ENCODE measurements at places on chromosomes 2 and 18.

- no peak for DNase-seq
Observed at GRCh38 chr18:46820863-46821262, 64.0 kb upstream of the ST8SIA5 start.

GRCh38 chr2:218962859-218963492 lies 3.5 kb downstream of the CDK5R2 start:
- DNase-seq, result no peak

- no peak for DNase-seq
Observed at GRCh38 chr2:98134172-98135005, 47.4 kb downstream of the VWA3B start.

DNA sequence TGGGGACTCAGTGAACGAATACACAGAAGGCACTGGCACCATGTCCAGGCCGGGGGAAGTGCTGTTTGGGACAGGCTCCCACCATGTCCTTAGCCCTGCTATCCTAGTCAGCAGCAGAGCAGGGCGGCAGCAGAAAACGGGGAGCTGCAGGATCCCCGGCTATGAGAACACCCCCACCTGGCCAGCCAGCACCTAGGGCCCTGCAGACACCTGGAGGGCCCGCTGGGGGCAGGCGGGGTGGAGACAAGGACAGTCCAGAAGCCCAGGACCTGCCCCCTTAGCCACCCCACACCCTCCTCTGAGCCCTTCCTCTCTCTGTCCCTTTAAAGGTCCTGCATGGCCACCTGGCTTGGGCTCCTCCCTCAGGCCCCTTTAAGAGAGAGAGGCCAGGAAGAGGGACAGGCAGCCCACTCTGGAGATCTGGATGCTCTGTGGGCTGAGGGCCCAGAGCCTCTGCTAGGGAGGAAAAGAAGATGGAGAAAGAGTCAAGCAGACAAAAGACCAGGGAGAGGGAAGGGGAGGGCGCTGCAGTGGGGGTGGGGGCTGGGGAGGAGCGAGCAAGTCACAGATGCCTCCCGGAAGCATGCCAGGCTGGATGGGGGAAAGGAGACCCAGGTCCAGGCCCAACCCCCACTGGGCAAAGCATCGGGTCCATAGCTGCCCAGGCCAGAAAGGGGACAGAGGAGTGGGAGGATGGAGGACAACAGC lies 48.6 kb downstream of the BIN1 start:
- no peak for DNase-seq

- no peak for DNase-seq
Observed at GRCh38 chr18:74453016-74453566, 4.0 kb downstream of the DIPK1C start.

DNA sequence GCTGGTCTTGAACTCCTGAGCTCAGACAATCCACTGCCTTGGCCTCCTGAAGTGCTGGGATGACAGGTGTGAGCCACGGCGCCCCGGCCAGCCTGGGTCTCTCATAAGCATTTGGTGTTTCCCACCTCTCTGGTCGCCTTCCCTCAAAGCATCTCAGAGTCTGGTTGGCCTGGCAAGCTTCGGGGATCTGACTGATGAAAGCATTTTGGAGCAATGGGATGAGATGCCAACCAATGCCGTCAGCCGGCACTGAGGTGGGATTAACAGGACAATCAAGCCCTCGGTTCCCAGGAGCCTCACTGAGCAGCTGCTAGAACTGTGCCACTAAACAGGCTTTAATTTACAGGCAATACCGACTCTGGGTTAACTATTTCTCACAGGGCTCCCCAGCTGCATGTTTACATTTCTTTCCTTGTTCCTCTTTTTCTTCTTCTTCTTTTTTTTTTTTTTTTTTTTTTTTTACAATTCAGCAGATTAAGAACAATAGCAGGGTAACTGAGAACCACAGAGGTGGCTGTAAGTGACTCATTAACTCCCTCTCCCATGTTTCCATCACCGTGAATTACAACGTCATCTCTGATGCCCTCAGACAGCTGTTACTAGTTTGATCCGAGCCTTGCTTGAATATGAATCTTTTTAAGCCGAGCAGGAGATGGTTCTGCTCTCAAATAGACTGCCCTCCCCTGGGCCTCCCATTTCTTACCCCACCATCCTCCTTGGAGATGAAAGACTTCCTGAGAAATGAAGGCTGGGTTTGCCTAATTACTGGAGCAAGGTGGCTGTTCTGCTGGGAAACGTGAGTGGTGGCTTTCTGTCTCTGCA lies 37.9 kb downstream of the ODC1 start:
- DNase-seq, result no peak

DNA sequence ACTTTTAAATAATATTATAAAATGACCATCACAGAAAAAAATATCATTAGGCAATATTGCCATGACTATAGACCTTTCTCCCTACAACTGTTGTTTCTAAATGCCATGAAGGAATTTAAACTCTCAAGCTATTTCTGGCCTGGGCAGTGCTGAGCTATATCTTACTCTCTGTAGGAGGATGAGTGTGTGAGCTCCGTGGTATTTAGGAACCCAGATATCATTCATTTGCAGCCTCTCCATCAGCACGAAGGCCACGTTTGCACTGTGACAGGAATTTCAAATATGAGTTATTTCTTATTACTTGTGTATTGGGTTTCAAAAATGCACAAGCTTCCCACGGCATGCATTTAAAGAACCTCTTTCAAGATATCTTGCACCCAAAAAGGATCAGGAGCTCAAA lies 35.0 kb upstream of the SOX11 start:
- no peak for DNase-seq

DNA sequence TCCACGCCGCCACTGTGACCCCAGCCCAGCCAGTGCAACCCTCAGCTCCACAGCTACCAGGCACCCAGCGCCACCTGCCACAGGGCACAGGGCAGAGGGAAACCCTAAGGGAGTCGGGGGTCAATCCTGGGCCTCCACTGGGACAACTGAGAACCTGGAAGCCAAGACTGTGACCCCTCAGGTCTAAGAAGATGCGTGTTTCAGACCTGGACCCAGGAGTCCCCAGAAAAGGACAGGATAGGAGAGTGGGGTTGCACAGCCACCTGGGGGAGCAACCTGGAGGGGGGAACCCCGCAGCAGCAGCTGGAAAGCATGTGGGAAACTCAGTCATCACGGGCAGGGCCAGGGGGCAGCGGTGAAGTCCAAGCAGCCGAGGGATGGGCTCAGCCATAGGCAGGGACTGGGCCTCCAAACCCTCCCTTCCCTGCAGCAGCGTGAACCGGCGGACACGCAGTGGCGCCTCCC lies 4.1 kb downstream of the ESPNL start:
- no peak for DNase-seq

GRCh38 chr2:74779587-74780135 lies 54.3 kb upstream of the HK2 start:
- no peak for DNase-seq

DNA sequence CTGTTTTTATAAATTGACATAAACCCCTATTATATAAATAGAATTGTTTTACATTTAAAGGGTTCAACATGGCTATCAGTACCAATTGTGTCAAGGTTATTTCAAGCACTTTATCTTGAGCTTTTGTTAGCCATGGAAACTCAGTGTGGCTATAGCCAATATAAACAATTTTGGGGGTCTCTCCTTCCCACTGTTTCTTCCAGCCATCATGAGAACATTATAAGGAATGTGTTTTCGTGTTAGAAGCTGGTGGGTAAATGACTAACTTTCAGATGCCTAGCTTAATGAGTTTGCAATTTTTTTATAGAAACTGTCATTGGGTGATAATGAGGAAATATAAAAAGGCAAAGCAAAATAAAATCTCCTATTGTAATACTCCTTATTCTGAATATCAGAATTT lies 153.5 kb upstream of the FOSL2 start:
- DNase-seq, result no peak

GRCh38 chr2:159546716-159547430 lies 69.5 kb downstream of the BAZ2B start:
- DNase-seq, result no peak

- no peak for DNase-seq
Observed at GRCh38 chr18:13640266-13640860, 86.0 kb downstream of the FAM210A start.

- DNase-seq, result no peak
Observed at GRCh38 chr2:38375696-38376345, 1.3 kb downstream of the ATL2 start.

- DNase-seq, result no peak
Observed at GRCh38 chr2:240852671-240853314, 15.8 kb upstream of the AGXT start.

DNA sequence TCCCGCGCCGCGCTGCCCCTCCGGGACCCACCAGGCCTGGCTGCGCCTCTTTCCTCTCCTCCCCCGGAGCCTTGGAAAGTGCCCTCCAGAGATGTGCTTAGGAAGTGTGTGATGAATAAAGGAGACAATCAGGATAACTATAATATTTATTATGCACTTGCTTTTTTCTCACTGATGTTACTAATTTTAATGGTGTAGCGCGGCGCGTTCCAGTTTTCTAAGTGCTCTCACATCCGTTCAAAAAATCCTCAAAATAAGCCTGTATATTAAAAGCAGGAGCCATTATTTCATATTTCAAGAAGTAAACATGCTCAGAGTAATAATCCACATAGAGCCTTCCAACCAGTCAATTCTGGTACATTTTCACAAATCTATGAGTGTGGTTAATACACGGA lies 941 bp upstream of the MPPE1 start:
- no peak for DNase-seq

- DNase-seq, result peak; percentile 70
Observed at GRCh38 chr2:187527262-187527661, 27.0 kb downstream of the TFPI start.

DNA sequence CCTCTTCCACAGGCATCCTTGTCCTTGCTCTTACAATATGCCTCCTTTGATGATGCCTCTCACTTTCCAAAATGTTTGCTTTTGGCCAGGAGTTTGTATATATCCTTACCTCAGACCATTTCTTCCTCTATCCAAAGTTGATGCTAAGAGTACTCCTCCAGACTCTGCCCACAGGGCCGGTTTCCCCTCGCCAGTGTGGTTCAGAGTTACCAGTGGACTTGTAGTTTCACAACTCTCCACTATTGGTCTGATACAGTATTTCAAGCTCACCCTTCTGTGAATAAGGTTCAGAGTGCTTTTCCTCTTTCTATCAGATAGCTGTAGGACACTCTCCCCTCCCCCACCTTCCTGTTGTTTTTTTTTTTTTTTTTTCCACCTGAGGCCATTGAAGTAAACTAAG lies 42.2 kb upstream of the LINC00305 start:
- no peak for DNase-seq

- DNase-seq, result no peak
Observed at GRCh38 chr2:9347411-9347881, 75.9 kb downstream of the ITGB1BP1 start.

- no peak for DNase-seq
Observed at GRCh38 chr18:21112543-21113105, 1.0 kb upstream of the ROCK1 start.

- DNase-seq, result no peak
Observed at GRCh38 chr2:86445436-86445835, 4.3 kb downstream of the KDM3A start.

DNA sequence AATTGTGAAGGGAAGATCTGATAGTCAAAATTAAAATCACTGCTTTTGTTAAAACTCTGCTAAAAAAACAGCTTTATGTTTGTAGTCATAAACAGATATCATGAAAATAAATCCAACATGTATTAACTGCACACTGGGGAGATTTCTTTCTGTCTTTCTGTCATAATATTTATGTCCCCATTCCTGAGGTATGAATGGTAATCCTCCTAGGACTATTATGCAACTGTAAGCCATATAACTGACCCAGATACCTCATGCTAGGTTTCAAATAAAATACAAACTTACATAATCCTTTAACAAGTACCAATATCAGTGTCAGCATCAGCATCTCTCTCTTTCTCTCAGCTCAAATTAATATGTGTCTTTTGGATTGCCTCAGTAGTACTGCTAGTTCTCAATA lies 18.2 kb downstream of the IFIH1 start:
- DNase-seq, result no peak

DNA sequence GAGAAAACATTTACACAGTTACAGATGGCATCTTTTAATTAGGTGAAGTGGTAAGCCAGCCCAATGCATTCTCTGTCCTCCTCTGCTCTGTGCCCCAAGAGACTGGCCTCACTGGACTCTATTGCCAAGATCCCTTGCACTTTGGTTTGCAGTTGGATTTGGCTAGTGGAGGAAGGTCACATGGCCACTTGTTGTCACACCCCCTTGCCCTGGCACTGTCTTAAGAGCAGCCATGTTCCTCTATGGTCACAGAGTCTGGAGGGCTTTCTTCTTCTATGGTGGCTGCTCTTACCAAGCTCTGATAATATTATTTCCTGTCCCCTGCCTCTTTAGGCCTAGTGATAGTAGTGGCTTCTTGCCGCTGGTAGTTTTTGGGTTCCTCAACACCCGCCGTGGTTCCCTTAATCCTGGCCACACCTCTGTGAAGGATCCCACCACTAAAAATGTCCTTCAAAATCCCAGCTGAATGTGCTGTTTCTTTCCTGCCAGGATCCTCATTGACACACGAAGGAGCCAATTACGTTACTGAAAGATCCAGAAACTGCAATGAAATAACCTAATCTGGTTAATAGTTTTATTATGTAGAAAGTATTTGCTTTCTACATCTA lies 111.1 kb downstream of the CDC42EP3 start:
- no peak for DNase-seq

DNA sequence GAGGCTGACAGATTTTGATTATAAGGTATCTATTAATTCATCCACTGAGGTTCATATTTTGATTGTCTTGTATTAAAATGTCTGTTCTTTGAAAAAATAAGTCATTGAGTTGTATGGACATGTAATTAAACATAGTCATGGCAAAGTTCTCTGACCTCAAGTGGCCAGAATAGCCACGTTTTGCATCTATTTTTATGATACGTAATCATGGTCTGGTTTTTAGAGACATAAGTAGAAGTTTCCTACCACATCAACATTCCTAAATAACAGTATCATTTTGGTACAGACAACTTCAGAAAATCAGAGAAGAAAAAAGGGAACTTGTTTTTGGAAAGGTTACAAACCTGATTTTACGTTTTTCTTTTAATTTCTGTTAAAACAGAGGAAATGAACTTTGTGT lies 47.6 kb downstream of the COL5A2 start:
- DNase-seq, result no peak

- no peak for DNase-seq
Observed at GRCh38 chr2:21431078-21431477, 307.3 kb downstream of the TDRD15 start.

GRCh38 chr2:98654699-98655495 lies 46.5 kb downstream of the UNC50 start:
- no peak for DNase-seq

DNA sequence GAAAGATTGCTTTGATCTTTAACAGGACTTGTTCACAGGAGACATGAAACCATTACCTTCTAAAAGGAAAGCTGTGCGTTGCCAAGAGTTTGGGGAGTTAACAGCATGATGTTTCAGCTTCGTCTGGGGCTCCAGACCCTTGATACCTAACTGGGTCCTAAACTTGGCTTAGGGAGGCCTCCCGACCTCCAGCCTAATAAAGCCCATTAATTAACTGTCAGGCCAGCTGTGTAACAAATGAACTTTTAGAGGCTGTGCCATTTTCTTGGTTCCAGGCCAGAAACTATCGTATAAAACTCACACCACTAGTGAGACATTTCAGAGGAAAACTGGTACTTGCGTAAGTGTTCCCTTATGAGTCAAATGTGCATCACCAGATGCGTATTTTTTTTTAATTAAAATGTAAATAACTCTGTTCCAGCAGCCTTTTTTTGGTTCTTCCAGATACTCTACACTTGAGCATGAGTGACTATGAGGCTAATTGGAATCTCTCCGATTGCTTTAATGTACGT lies 236.5 kb downstream of the BCL2 start:
- no peak for DNase-seq

- DNase-seq, result no peak
Observed at GRCh38 chr2:210224941-210225672, at the start of gene ACADL. Gene ACADL, minus strand, starts transcription at chr2:210225447. Its CDS starts 184 bp downstream, at chr2:210225263.
